OCI-M1 (cell line): ENCODE measurements at places on chromosomes 3 and 15.

DNA sequence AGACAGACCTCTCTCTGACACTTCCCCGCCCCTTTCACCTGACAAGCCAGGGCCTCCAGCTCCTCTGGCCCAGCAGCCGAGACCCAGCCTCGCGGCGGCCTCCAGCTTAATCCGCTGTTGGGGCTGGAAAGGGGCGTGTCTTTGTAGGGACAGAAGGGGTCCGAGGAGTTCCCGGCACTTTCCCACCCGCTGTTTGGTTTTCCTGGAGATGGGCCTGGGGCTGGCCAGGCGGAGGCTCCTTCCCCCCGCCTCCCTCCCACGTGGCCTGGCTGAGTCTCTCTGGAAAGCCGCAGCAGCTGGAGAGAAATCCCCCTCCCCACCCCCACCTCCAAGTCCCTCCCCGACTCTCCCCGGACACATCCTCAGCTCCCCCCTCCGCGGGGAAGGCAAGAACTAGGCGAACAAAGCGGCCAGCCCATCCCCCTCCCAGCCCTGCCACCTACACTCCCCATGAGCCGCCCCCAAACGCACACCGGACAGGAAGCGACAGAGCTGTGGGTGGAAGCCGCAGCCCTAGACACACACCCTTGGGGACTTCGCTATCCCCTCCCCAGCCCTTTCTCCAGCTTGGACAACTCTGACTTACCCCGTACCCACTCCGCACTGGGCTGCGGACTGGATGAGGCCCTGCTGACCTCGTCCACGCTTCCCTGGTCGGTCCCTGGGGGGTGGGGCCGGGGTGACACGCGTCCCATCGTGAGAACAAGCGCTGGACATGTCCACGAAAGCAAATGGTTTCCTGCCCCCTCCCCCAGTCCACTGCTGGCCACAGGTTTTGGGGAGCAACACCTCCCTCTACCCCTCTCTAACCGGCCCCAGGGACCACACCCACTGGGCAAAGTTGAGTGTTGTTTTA is 1.2 kb downstream of the IGDCC4 start:
- DNase-seq = no peak

DNA sequence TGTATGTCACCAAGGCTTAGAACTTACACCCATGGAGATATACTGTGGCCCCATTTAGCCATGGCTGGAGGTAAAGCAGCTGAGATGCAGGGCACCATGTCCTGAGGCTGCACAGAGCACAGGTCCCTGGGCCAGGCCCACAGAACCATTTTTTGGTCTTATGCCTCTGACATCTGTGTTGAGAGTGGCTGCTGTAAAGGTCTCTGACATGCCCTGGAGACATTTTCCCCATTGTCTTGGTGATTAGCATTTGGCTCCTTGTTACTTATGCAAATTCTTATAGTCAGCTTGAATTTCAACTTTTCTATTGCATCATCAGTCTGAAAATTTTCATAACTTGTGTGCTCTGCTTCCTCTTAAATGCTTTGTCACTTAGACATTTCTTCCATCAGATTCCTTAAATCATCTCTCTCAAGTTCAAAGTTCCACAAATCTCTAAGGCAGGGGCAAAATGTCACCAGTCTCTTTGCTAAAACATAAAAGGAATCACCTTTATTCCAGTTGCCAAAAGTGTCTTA is 701.3 kb downstream of the EPHA3 start:
- DNase-seq = peak; percentile 1

DNA sequence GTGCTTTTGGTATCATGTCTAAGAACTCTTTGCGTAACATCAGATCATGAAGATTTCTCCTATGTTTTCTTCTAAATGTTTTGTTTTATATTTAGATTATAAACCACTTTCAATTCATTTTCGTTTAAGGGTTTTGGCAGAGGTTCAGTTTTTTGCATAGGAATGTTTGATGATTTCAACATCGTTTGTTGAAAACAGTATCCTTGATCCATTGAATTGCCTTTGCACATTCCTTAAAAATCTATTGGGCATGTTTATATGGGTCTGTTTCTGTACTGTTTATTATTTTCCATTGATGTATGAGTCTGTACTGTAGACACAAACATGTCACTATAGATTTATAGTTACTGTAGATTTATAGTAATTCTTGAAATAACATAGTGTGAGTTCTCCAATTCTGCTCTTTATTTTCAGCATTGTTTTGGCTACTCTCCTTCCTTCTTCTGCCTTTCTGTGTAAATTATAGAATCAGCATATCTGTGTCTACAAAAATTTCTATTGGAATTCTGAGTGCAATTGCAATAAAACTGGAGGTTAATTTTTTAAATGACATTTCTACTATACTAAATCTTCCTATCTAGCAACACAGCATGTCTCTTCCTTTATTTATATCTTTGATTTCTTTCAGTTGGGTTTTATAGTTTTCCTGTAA is 374.0 kb downstream of the SV2B start:
- no peak for DNase-seq

DNA sequence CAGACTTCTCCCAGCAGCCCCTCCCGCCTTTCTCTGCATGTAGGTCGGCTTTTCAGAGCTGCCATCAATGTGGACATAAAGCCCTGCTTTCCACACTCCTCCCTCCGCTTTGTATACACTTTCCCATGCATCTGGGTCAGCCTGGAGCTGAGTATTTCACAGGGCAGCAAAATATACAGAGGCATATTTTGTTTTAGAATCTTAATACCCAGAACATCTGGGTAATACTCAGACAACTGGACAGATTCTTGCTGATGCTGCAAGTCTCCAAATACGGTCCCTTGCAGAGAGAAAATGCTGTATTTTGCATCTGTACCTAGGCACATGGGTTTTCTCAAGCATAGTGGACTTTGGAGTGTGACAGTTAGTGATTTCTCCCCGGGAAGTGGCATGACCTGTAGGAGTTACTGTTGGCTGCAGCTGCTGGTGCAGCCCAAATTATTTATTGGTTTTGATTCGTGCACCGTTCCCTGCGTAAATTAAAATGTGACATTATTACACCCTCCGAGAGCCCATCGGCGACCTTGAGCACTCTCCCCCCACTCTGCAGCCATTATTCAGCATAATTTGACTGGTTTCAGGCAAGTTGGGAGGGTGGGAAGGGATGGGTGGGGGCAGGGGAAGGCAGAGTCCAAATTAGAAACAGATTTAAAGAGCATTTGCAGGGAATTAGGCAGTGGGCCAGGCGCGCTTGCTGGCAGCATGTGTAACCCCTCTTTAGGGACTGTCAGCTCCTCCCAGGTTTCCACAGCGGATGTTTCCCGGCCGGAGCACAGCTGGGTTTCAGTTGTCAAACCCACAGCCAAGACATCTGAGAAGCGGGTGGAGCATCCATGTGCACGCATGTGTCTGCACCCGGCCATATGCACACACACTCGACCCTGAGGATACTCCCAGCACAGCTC is 100.8 kb downstream of the CPN2 start:
- no peak for DNase-seq

DNA sequence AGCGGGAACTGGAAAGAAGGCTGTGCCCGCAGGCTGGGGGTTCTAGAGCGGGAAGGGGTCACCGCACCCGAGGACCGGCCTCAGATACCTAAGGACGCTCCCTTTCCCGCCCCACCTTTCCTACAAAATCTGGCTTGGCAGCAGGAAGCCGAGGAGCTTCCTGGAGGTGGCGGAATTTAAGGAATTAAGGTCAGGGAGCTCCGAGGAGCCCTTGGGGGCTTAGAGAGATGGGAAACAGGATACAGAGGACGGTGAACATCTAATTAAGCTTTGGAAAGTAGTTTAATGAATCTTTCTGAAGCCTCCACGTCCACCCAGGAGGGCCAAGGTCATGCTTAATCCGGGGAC is 507 bp upstream of the AP3B2 start:
- no peak for DNase-seq

DNA sequence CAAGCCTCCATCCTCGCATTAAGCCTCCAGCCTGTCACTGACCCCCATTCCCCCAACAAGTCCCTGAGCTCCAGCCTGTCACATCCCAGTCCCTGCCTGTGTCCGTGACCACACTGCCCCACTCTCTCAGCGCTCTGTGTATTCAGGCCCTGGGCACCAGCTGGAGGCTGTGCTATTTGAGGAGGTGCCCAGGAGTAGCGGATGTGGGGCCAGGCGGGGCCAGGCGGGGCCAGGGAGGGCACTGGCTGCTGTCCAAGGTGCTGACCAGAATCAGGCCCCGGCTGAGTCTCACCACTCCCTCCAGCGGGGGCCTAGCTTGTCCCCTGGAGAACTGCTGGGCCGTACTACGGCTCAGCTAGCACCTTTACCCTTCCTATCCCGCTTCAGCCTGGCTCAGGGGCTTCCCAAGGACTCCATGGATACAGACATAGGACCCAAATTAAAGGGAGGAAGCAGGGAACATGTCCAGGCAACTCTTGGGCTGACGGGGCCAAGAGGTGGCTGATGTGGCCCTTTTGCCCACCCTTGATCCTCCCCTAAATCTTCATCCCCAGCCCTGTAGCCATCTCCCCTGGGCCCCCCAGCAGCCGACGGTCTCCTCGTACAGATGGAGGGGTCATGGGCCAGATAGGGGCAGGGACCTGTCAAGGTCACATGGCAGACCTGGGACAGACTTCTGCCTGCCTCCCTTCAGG is 1.1 kb downstream of the HHATL start:
- peak; percentile 64 for DNase-seq

GRCh38 chr3:42027571-42027970 is 63.6 kb upstream of the TRAK1 start:
- DNase-seq = no peak

- DNase-seq = no peak
Measured at GRCh38 chr3:10319251-10319650, 1.7 kb downstream of the SEC13 start.

DNA sequence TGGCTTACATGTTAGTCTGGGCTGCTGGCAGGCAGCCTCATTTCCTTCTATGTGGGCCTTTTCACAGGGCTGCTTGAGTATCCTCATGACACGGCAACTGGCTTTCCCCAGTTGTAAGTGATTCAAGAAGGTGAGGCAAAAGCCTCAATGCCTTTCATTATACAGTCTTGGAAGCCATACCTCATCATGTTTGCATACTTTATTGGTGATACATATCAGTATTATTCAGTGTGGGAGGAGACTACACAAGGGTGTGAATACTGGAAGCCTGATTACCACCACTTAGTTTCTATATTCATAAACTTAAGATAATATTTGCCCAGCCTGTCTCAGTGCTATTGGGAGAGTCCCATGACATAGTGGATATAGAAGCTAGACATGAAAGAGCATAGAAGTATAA is 346.8 kb downstream of the SOX2 start:
- no peak for DNase-seq

- DNase-seq = peak; percentile 49
Measured at GRCh38 chr15:88894819-88895767, at the start of gene HAPLN3. Gene HAPLN3, minus strand, starts transcription at chr15:88895544. Its CDS starts 8,246 bp downstream, at chr15:88887298.

- no peak for DNase-seq
Measured at GRCh38 chr15:85324202-85324601, 56.2 kb upstream of the AKAP13 start.

GRCh38 chr3:169052465-169053302 is 610.8 kb downstream of the MECOM start:
- DNase-seq = no peak

DNA sequence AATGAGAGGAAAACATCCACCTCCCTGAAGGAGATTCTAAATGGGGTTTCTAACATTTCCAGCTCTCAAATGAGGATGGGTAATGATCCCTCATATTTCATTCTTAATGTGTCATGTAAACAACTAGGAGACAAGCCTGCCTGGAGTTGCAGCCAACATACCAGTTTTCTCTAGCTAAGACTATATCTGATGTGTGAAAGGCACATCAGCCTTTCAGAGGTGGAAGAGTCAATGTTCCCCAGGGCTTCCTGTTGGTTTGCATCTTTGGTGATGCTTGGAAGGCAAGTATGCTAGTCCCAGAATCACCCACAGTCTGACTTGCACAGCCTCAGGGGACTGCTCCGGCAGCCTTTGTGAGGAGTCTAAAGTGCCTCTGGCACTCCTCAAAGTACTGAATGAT is 921.2 kb downstream of the SQOR start:
- DNase-seq = no peak

GRCh38 chr3:106376016-106376570 is 507.3 kb upstream of the CBLB start:
- no peak for DNase-seq

DNA sequence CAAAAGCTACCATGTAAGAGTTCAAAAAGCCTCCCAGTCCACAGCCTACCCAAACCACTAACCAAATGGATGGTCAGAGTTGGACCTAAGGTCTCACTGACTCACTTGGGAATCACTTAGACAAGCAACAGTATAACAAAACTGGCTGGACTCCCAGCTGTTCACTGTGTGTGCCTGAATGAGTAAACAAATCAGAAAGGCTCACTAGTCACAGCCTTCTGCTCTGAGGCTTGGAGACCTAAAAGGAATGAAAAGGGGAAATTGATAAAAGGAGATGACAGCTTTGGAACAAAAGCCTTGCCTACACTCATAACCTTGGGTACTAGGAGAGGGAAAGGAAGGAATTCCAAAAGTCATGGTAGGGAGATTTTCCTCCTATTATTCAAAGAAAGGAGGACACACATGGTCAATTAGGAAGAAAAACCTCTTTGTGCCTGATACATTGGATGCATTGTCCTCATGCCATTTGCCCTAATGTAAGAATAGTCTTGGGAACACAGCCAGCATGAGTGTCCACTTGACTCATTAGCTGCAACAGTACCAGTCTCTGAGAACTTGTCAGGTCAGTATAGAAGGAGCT is 92.3 kb downstream of the FRMD5 start:
- no peak for DNase-seq

DNA sequence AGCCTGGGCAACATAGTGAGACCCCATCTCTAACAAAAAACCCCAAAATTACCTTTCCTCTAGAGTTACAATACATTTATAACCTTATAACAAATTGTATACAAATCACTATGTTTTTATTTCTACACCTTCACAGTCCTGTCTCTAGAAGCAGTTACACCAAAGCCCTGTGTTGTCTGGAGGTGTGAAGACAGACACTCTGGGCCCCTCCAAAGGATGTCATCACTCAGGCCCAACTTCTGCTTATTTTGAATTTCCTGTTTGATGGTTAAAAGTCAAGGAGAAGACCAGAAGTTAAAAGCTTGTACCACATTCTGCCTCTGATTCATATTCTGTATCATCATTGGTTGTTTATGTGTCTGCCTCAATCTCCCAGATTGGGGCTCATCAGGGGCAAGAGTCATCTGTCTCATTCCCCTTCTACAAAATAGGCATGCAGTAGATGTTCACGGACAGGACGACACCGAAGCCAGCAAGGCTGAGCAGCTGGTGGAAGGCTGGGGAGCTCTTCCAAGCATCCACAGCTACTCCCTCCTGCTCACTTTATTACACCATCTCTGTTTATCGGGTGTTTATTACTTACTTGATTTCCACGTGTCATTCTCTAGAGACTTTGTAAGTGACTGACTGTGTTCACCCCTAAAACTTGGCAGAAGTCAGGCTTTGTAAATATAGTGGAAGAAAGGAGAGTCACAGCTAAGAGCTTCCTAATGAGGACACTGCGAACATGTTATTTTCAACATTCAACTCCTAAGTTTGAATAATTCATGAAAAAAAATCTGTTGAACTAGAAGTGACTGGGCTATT is 136.8 kb upstream of the ANKRD28 start:
- no peak for DNase-seq

- peak; percentile 89 for DNase-seq
Measured at GRCh38 chr3:10286596-10287295, 6.0 kb downstream of the GHRL start.

- peak; percentile 94 for DNase-seq
Measured at GRCh38 chr3:4504340-4505261, 11.5 kb downstream of the ITPR1 start.
